A549 treated with CORT108297 at 1 μM for 4 hours (cell line): ENCODE measurements at places on chromosomes 1 and 21. TPM values are rescaled to one million over a fixed set of nuclear protein-coding genes. Genes with fewer than 3 reads are reported as not detected.

Gene RC3H1
- 4.8 to 6.6 TPM (median 5.5 TPM) in 5 replicates for total RNA-seq

Gene TBX19
- total RNA-seq, result 0.60 to 0.98 TPM (median 0.78 TPM) in 5 replicates

Gene PGBD5
- 0.65 to 0.85 TPM (median 0.70 TPM) in 5 replicates for total RNA-seq

Gene SLC1A7
- 0.05 TPM in 1 of 5 replicates, not detected in the others for total RNA-seq

Gene KCNJ9
- 0.02 TPM in 1 of 5 replicates, not detected in the others for total RNA-seq

Gene CAPN9
- total RNA-seq, result not detected in 5 replicates

Gene ACTL8
- total RNA-seq, result 1.2 to 2.0 TPM (median 1.5 TPM) in 5 replicates

Gene AADACL4
- total RNA-seq, result not detected in 5 replicates

Gene OR2M2
- not detected in 5 replicates for total RNA-seq

Gene REN
- total RNA-seq, result not detected in 5 replicates

Gene DR1
- 29.3 to 37.1 TPM (median 33.2 TPM) in 5 replicates for total RNA-seq

Gene MMP23B
- 0.30 to 0.73 TPM (median 0.60 TPM) in 5 replicates for total RNA-seq

Gene LRRC3
- 1.3 to 2.3 TPM (median 2.1 TPM) in 5 replicates for total RNA-seq

Gene PRSS38
- total RNA-seq, result not detected in 5 replicates

Gene LRRC71
- 0.07 to 0.21 TPM (median 0.13 TPM) in 5 replicates for total RNA-seq

Gene SAMSN1
- total RNA-seq, result not detected in 5 replicates

Gene OR2L2
- total RNA-seq, result not detected in 5 replicates

Gene AMY2B
- 0.39 to 0.71 TPM (median 0.55 TPM) in 5 replicates for total RNA-seq

Gene ZBTB8A
- 3.4 to 4.2 TPM (median 3.6 TPM) in 5 replicates for total RNA-seq

Gene DCST1
- 0.07 to 0.08 TPM in 2 of 5 replicates, not detected in the others for total RNA-seq

Gene GBP6
- total RNA-seq, result not detected in 5 replicates

Gene TCHHL1
- total RNA-seq, result not detected in 5 replicates

Gene GPR153
- 0.76 to 1.5 TPM (median 1.4 TPM) in 5 replicates for total RNA-seq

Gene ATP1A4
- total RNA-seq, result not detected in 5 replicates

Gene CD52
- total RNA-seq, result not detected in 5 replicates

Gene CFH
- 3.6 to 5.0 TPM (median 4.1 TPM) in 5 replicates for total RNA-seq

Gene TMEM82
- not detected in 5 replicates for total RNA-seq

Gene OR2T11
- not detected in 5 replicates for total RNA-seq

Gene APOBEC4
- not detected in 5 replicates for total RNA-seq

Gene FAM177B
- total RNA-seq, result not detected in 5 replicates

Gene CYP4B1
- total RNA-seq, result not detected in 5 replicates

Gene TEX38
- 0.15 TPM in 1 of 5 replicates, not detected in the others for total RNA-seq

Gene LDLRAD1
- total RNA-seq, result not detected in 5 replicates

Gene BSND
- total RNA-seq, result 0.02 TPM in 1 of 5 replicates, not detected in the others

Gene STIL
- total RNA-seq, result 9.6 to 10.7 TPM (median 10.1 TPM) in 5 replicates
